Bladder microvascular endothelial cell (primary cell): ENCODE measurements at places on chromosomes 6 and 20. TPM values are rescaled to one million over a fixed set of nuclear protein-coding genes. Genes with fewer than 3 reads are reported as not detected.

Gene SLC22A1
- 0.13 TPM in 1 of 2 replicates, not detected in the other for total RNA-seq

Gene CST5
- total RNA-seq: not detected in 2 replicates

Gene MEI4
- total RNA-seq: under 0.01 TPM in 1 of 2 replicates, not detected in the other

Gene CCN6
- not detected in 2 replicates for total RNA-seq

Gene GPR63
- total RNA-seq: under 0.01 and 0.13 TPM in 2 replicates

Gene ME1
- 6.3 and 8.4 TPM in 2 replicates for total RNA-seq

Gene ZSCAN16
- 11.0 and 11.3 TPM in 2 replicates for total RNA-seq

Gene TBXT
- not detected in 2 replicates for total RNA-seq

Gene OR2J1
- total RNA-seq: not detected in 2 replicates

Gene C6orf141
- total RNA-seq: 20.6 and 55.0 TPM in 2 replicates

Gene FAXC
- total RNA-seq: 0.81 and 1.6 TPM in 2 replicates

Gene TGM3
- not detected in 2 replicates for total RNA-seq

Gene SPATS1
- total RNA-seq: not detected in 2 replicates

Gene LY6G6F
- total RNA-seq: not detected in 2 replicates

Gene GPR6
- total RNA-seq: not detected in 2 replicates

Gene FOXQ1
- not detected in 2 replicates for total RNA-seq
